ENCODE measurements at places on chromosomes 2 and 18. TPM values are rescaled to one million over a fixed set of nuclear protein-coding genes. Genes with fewer than 3 reads are reported as not detected.
A peak's percentile ranks its signal among the peaks of the same experiment; 100 is the strongest.

GRCh38 chr2:98749066-98749450 is 18.1 kb upstream of the MGAT4A start:
- no peak for DNase-seq

GRCh38 chr2:212939777-212940531 is 211.5 kb downstream of the IKZF2 start:
- no peak for DNase-seq

- no peak for DNase-seq
These were observed 165.9 kb upstream of the STON1 start for GRCh38 chr2:48364100-48364499.

The GKN2 gene
- not detected for total RNA-seq

The WDR54 gene
- total RNA-seq: 29.1 TPM

The SLC5A7 gene
- total RNA-seq: not detected

- no peak for DNase-seq
These were observed at the start of gene RAD51AP2 for GRCh38 chr2:17518212-17519154. TSS of gene RAD51AP2 (minus strand) at chr2:17518440. CDS start at chr2:17518415, 25 bp downstream.

- no peak for DNase-seq
These were observed 325.4 kb downstream of the ZNF804A start for GRCh38 chr2:184923751-184924150.

The TTC27 gene
- total RNA-seq: 53.4 TPM

GRCh38 chr2:241894681-241895426 is 25.3 kb downstream of the RTP5 start:
- peak; percentile 1 for DNase-seq

GRCh38 chr18:38174173-38174572 is 608.6 kb upstream of the CELF4 start:
- no peak for DNase-seq

The EIF2B4 gene
- 69.8 TPM for total RNA-seq

The LOXHD1 gene
- total RNA-seq: not detected

DNA sequence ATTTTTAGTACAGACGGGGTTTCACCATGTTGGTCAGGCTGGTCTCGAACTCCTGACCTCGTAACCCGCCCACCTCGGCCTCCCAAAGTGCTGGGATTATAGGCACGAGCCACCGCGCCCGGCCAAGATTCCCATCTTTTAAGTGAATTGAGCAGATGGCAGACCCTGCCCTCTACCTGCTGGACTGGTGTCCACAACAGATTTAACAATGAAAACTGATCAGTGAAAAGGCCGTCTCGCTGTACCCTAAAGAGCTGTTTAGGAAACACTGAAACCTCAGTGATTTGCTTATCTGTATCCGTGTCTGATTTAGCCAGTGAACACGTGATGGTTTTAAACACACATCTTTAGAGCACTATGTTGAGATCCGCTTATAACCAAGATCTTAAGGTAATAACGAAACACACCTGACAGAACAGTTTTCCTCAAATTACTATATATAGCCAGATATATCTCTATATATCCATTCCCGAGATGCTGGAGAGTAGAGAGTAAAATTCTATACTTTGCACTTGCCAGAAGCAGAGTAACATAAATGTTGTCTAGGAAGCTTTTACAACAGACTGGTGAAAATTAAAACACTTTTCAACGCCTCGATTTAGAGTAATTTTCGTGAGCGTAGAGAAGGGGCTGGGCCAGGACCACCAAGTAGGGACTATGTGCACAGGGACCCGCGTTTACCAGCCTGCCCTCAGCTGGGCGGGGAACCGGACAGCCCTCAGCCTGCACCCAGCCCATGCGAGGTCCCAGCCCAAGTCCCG is 594 bp downstream of the FAM161A start:
- no peak for DNase-seq

The DIPK1C gene
- not detected for total RNA-seq

- DNase-seq: no peak
These were observed 124.1 kb upstream of the NYAP2 start for GRCh38 chr2:225275443-225275842.

GRCh38 chr2:191299010-191299409 is 53.8 kb downstream of the MYO1B start:
- no peak for DNase-seq

The TFPI gene
- total RNA-seq: 0.26 TPM

GRCh38 chr18:74638210-74638609 is 40.5 kb downstream of the ZNF407 start:
- DNase-seq: no peak

The RNF103 gene
- 11.7 TPM for total RNA-seq

The RNF152 gene
- total RNA-seq: 1.2 TPM

- no peak for DNase-seq
These were observed 54.5 kb downstream of the ACSL3 start for GRCh38 chr2:222915092-222915957.

- no peak for DNase-seq
These were observed 869.2 kb upstream of the GCFC2 start for GRCh38 chr2:76579911-76580310.

DNA sequence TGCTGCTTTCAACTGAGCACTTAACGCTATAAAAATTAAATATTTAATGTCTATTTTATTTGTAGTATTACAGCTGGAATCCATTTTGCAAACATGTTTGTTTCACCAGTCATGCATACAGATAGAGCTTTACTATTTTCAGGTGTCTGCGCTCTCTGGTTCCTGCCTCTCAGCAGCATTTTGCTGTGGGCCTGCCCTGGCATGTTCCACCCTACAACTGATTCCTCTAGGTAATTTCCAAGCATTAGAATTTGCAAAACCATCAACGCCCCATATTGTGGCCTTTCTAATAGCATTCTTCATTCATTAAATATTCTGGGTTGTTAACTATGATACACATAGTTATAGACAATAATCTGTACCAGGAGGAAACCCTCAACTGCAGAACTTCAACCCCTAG is 266.4 kb upstream of the DLGAP1 start:
- no peak for DNase-seq

The RPE gene
- 44.2 TPM for total RNA-seq

DNA sequence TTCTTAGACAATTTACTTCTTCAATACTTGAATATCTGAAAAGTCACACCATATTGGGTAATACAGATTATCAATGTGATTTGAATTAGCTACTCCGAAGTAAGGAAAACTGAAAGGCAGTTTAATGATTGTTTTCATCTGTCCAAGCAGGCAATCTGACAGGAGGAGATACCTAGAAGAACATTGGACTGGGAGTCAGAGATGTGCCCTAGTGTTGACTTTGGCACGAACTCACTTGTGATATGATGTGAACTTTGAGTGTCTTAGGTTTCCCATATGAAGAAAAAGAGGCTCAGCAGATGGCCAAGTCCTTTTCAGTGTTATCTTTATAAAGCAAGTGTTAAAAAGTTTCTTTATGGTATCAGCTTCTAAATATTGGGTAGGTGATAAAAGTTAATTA is 287.1 kb downstream of the MTX2 start:
- DNase-seq: no peak

The VSNL1 gene
- not detected for total RNA-seq

- DNase-seq: no peak
These were observed 288.1 kb downstream of the CCDC102B start for GRCh38 chr18:69085951-69086350.

DNA sequence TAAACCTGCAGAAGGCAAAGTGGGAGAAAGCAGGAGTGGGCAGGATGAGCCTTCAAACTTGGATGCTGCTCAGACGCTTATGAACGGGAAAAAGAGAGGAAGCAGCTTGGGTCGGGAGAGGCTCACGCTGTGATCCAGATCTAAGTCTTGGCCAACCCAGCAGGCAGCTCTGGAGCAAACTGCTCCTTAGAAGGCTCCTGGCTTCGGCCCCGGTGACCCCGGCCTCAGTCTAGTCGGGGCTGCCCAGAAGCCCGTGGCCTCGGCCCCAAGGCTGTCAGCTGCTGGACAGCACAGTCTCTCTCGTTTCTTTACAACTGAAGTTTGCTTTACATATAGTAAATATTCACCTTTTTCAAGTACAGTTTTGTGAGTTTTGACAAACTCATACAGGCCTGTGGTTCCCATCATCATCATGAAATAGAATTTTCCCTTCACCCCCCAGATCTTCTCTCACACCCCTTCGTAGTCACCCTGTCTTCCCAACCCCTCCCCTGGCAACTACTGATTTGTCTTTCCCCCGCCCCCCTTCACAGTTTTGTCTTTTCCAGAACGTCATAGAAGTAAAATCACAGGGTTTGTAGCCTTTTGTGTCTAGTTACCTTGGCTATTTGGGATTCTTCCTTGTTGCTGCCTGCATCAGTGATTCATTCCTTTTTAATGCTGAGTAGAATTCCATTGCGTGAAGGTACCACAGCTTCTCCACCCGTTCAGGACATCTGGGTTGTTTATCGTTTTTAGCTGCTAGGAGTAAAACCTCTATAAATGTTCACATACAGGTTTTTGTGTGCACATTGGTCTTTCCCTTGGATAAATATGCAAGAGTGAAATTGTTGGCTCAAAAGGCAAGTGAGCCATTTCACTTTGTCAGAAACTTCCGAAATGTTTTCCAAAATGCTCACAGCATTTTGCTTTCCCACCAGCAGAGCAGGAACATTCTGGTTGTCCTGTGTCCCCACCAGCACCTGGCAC is 35.1 kb downstream of the MYO7B start:
- no peak for DNase-seq

GRCh38 chr2:241902357-241902991 is 32.9 kb downstream of the RTP5 start:
- no peak for DNase-seq

- no peak for DNase-seq
These were observed 93.6 kb downstream of the ZFP36L2 start for GRCh38 chr2:43132683-43133301.

DNA sequence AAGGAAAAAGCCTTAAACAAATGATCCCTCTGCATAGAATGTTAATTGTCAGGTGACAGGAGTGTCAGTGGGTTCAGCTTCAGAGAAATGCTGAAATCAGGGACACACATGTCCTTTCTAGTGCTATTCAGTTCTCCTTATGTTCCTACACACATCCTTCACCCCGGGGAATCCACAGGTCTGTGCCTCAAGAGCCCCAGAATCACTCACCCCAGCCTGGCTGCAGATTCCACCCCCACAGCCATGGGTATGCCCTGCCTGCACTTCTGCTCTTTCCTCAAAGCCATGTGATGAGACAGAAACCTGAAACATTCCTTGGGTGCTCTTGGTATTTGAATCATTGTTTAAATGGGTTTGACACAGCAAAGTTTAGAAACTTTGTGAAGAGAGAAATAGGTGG is 27.4 kb upstream of the FZD7 start:
- no peak for DNase-seq

DNA sequence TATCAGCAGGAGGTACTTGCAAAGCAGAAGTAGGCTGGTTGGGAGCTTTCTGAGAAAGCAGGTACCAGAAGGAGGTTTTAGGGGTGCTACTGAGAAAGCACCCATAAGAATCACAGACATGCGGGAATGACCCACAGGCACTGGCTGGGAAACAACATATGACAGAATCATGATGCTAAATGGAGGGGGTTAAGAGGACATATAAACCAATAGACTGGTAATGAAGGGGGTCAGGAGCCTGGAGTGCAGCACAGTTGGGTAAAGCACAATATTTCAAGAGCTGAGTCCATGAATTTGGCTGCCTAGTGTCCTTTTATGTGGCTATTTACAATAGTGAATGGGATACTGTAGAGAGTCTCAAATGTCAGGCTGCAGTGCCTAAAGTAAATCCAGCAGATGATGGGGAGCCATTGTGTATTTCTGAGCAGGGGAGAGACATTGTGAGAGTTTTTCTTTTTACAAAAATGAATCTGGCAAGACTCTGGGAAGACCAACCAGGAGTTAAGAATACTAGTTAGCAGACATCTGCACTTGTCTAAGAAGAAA is 27.6 kb upstream of the GMCL1 start:
- DNase-seq: no peak

DNA sequence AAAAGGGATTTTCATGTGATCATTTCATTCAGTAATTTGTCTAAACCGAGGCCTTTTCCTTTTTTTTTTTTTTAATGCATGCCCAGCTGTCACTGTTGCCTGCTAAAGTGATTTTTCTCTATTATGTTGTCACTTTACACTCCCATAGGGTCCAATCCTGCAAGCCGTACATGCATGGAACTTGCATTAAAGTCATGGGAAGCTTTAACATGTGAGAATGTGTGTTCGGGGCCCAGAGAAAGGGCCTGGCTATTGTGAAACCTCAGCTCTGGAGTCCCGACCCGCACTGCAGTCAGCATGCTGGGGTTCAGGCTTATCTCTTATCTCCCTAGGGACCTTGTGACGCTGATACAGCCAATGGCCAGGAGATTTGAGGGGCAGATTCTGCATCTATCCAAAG is 474.6 kb downstream of the SLC4A3 start:
- DNase-seq: no peak

The GTF2A1L gene
- total RNA-seq: not detected

DNA sequence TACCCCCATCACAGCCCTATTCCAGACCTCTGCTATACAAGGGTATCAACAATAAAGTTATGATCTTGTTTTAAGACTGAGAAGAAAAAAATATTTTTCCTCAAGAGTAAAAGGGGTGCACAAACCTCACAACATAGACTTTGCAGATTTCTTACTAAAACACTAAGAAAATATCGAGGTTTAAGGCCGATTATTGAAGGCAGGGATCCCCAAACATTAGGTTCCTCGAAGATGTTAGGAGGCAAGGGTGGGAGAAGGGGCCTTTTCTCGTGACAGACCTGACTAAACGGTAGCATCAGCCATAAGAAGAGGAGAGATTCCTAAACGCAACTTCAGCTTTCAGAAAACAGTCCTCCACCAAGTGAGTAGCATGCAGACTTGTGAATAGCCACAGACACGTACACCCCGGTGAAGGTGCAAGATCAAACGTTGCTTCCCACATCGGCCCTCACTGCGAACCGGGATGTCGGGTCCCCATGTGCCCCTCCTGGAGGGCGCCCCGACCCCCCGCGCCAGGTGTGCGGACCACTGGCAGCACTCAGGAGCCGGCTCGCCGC is 678 bp downstream of the PIAS2 start:
- DNase-seq: no peak

DNA sequence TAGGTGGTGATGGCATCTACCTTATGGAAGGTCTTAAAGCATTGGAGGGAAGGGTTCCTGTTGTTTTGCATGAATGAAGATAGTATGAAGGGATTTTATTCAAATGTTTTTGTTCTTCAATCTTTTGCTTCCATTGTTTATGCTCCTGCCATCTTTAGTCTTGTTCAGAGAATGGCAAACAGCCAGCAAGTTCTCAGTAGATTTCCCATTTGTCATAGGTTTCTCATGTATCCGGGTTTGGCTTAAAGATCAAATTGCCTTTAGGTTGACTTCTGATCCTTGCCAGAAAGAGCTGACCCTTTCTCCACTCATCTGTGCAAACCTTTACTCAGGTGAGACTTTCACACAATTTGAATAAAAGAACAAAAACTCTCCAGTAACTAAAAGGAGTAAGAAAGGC is 44.2 kb upstream of the STAT4 start:
- no peak for DNase-seq

DNA sequence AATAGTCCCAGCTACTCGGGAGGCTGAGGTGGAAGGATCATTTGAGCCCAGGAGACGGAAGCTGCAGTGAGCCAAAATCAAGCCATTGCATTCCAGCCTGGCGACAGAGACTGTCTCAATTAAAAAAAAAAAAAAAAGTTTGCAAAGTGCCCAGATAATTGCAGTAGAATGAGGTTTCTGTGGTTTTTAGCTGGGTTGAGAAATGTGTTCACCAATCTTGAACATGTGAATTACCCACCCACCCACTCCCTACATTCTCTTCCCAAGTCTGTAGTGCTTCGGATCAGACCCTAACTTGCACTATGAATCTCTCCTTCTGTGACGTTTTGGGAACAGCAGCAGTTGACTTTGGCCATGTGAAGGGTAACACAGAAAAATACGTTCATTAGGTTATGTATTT is 247.3 kb downstream of the PTGR3 start:
- no peak for DNase-seq

Data from activated T-cell treated with anti-CD3 and anti-CD28 coated beads, Interleukin-2, amount 50 U/mL, for 4 hours (primary cell).